SJCRH30 (cell line): ENCODE measurements at places on chromosomes 5 and 9.

GRCh38 chr9:85630676-85631075, 111.1 kb downstream of the AGTPBP1 start:
- DNase-seq, result no peak

DNA sequence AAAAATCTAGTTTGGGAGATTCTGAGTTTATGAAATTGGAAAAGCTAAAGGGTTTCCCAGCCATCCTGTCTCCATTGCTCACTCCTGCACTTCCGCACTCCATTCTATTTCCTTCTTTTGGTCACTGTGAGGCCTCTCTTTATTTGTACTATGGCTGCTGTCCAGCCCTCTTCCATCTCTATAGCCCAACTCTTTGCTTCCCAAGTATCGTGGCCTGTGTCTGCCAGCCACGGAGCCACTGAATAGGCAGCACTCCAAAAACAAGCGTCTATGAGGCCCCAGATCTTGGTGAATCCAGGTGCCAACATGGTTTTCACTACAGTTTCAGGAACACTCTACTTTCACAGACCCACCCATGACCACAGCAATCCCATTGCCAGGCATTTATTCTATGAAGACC, 37.2 kb downstream of the GRAMD2B start:
- DNase-seq, result no peak

DNA sequence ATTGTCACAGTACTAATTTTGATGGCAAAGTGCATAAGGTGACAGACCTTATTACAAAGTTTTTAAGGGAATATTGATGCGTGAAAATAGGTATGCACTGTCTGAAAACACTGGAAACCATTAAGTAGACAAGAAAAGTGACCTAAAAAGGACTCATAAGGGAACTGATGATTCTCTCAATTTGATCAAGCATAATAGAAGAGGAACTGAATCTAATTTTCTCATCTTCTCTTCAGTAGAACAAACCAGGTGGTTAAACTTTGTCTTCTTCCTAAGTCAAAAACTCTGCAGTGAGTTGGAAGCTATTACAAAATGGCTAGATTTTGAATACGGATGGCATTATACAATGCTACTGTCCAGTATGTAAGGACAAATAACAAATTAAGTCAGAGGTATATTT, 53.4 kb downstream of the RNF145 start:
- no peak for DNase-seq

DNA sequence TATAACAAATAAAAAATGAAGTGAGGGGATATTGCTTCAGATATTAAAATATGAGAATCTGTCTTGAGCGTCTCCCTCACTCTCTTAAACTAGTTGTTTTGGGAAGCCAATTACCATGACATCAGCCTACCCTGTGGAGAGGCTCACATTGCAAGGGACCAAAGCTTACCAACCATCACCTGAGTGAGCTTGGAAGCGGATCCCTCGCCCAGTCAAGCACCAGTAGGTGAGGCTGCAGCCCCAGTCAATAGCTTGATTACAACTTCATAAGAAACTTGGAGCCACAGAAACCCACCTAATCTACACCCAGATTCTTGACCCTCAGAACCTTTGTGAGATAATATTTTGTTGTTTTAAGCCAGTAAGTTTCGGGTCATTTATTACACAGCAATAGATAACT, 206.2 kb downstream of the CEMIP2 start:
- DNase-seq, result no peak

DNA sequence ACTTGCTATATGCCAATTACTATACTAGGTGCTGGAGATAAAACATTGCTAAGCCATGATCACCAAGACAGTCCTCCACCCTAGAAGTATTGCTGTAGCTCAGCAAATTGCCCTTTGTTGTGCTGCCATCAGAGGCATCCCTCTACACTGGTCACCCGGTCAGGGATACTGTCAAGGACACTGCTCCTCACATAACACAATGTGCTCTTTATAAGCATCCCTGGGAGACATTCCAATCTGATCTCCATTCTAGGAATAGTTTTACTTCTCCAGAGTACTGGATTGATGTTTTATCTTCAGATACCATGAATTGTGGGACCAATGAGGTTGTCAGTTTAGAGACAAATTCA, 10.4 kb upstream of the DNAJA1 start:
- no peak for DNase-seq

DNA sequence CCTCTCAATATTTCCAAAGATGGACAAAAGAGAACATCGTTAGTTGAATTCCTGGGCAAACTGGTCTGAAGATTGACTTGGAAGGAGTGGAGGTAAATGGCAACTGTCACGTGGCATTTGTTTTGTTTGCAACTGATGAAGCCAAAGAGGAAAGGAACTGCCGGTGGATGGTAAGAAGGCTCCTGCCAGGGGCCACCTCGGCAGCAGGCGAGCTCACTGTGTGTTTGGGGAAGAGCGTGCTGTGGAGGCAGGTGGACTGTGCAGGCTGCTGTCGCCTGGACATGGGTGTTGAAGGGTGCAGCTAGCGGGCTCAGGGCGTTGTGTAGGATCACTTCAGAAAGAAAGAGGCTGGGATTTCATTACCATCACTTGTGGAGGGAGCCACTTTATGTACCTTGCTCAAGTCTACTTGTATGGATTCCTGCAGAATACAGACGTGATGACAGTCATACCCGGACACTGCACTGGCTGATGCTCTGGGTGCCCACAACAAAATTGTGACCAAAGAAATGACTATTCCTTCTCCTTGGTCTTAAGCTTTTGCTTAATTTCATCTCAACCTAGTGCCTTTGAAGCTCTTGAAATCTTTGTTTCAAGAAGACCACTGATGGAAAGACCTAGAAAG, 72.7 kb downstream of the MAP1B start:
- no peak for DNase-seq

DNA sequence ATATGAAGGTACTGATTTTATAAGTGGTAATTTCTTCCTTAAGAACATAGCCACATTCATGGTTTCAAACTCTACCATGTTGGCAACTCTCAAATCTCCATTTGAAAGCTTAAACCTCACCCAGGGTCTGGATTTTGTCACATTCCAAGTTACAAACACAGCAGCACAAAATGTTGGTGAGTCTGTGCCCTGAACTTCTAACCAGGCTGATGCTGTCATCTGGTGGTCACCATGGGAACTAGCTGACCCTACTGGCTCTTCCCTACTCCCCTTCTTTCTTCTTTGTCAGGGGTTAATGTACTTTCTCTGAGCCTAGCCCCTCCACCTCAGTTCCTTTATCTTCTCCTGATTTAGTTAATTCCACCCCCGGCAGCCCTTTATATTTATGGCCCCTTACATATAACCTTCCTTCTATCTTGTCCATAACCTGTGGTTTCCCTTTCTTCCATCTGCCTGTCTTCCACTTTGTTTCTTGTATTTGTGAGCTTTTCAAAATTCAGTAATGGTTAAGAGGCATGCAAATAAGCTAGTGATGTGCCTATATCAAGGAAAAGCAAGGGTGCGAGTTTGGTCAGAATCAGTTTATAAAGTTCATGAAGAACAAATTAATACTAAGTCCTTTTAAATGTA, 35.9 kb downstream of the TGFBR1 start:
- DNase-seq, result peak; percentile 75

DNA sequence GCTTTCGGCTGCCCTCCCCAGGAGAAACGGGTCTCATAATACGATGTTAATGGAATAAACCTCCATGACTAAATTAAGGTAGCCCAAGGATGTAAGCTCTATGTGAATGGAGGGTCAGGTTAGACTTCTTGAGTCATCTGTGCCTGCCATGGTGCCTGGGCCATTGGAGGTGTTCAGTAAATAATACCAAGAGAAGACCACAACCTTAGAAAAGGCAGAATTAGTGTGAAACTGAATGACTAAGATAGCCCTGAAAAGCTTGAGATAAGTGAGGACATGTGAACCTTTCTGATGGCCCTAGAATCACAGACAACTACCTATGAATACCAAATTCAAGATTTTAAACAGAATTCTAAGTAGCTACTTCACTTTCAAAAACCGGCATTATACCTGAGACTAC, 160.6 kb downstream of the KIAA0825 start:
- DNase-seq, result no peak

DNA sequence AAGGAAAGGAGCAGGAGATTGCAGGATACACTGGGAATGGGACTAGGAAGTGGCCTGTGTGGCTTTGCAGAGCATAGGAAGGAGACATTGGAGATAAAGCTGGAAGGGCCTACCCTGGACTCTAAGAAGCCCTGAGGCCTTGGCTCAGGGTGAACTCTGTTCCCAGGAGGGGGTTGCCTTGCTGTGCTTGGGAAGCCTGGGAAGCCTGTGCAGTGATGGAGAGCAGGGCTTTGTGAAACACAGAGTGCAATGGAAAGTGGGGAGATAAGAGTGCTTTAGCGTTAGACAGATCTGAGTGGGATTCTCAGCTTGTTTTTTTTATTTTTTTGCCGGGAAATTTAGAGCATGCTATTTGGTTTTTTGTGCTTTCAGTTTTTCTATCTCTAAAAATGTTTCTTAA, 437.8 kb downstream of the KDM4C start:
- DNase-seq, result no peak

DNA sequence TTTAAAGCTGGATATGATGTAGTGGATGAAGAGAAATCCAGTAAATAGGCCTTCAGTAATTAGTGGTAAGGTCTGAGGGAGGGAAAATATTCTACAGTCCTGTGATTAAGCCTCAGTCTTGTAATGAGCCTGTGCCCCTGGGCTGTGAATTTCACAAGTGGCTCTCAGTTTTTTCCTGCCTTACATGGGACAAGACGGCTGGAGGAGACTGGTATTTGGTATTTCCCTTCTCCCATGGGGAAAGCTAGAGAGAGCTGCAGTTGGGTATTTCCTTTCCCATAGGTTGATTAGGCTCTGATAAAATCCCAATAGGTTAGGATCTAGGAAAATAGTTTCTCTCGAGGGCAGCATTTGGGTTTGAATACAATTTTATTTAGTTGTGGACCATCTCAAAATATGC, 62.2 kb upstream of the GNA14 start:
- no peak for DNase-seq

DNA sequence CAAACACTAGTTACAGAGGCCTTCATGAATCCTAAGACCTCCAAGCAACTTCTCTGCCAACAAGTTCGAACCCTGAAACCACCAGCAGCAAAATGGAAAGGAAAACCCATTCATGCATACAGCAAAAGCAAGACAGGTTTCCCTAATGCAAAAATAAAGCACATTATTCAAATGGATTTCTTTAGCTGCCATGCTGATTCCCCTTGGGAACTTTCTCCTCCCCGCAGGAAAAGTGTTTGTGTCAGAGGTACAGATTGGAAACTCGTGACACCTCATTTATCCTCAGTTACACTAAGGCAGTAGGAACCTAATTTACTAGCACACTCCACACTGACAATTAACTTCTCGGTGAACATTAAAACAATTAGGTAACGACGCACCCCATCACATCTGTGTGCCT, 63.4 kb downstream of the TLE1 start:
- DNase-seq, result no peak

- peak; percentile 41 for DNase-seq
Measured at GRCh38 chr5:61332358-61332749, 296 bp downstream of the ZSWIM6 start.

DNA sequence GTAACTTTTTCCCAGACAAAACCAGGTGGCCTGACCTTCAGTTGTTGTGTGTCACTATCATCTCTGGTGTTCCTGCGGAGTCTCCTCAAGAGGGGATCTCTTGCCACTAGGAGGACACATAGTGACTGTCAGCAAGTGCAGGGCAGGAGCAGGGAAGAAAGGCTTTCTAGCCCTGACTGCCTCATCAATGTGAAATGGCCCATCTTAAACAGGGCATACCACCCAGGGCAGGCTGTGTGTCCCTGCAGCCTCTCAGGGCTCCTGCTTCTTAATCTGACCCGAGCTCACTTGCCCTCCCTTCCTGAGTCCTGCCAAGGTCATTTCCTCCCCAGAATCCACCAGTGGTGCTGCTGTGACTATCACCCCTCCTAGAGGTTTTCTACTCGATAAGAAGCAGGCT, 57.4 kb upstream of the SIMC1 start:
- DNase-seq, result no peak

DNA sequence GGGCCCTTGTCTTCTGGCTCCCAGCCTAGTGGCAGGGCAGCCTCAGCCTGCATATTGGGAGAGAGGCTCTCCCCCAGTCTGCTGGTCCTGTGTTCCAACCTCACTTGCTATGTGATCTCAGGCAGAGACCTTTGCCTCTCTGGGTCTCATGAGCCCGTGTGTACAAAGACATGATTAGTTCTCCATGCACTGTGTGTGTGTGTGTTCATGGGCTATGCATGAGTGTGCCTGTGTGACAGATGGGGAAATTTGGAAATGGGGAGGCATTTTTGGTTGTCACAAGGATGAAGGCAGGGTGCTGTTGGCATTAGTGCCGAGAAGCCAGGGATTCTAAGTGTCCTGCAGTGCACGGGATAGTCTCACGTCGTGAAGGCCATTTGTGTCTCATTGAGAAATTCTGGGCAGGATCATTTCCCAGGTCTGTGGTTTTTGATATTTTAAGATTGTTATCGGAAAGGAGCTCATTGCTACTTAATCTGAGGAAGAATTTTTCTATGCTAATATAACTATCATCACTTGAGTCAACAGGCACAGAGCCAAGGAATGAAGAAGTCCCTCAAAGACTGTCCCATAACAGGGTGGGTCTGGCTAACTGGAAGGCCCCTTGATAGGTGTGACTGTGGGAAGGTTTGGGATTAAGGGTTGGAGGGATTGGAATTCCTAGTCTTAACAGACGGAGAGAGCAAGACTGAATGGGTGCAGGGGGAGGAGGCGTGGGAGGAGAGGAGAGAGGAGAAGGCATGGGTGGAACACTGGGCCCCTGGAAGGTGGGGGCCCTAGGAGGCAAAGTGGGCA, 168.5 kb downstream of the RGS3 start:
- DNase-seq, result peak; percentile 51

DNA sequence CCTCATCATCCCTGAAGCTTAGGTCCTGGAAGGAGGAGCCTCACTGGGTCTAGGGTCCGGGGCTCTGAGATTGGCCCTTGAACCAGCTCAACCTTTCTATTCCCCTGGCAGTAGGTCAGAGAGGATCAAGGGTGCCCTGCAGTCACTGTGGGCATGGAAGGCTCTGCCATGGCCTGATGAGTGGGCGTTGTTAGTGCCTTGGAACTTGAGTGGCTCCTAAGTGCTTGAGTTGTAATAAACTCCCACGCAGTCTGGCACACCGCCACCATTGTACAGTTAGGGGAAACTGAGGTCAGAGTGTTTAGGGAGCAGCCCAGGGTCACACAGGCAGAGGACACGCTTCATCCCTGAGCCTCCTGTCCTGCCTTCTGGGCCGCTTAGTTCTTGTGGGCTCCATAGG, 10.4 kb upstream of the SYNPO start:
- no peak for DNase-seq

DNA sequence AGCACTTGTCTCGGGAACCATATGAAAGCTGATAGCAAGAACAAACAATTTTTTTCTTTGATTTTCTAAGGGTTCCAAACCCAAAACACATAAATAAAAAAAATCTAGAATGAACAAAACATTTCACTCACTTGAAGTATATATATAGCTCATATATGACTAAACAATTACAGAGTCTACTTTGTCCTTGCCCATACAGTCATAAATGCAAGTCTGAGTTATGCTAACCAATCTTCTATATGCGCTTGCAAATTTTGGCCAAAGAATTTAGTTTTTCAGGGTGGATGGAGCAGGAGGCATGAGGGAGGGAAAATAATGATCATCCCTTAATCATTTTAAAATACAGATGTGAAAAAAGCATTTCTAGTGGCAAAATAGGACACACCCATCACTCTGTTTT, 370.1 kb downstream of the BNC2 start:
- DNase-seq, result no peak

- no peak for DNase-seq
Measured at GRCh38 chr9:4237748-4238511, 61.9 kb downstream of the GLIS3 start.

GRCh38 chr5:142438573-142438972, 113.8 kb upstream of the SPRY4 start:
- DNase-seq, result no peak

- DNase-seq, result no peak
Measured at GRCh38 chr9:84620338-84620737, 49.2 kb upstream of the NTRK2 start.

GRCh38 chr5:1460054-1460682, 14.9 kb upstream of the SLC6A3 start:
- DNase-seq, result no peak
